WTC11 (cell line): ENCODE measurements at places on chromosomes 4 and X.

DNA sequence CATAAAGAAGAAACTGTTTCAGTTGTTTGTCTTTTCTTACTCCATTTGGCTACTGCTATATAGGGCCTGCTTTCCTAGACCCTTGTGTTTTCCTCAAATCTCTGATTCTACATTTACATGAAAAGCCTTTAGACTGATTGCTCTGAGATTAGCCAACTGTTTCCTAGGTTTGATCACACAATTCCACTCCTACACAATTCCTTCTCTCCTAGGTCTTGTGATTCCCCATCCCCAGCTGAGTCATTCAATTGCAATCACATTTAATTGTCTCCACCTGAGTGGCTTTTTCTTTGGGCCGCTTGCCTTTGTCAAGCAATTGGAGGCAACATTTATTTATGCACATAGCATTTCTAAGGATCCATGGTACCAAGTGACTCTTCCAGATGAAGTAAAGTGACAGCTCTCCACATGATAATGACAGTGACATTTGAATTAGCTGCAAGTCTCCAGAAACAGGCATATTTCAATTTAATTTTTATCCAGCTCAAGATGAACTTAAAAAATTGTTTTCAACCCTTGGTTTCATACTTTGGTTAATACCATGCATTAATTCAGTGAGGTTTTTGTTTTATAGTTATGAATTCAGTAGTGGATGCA lies 35.8 kb downstream of the ATXN3L start:
- DNase-seq = peak; percentile 14

- DNase-seq = no peak
These were observed 34.1 kb downstream of the ANXA3 start for GRCh38 chr4:78585633-78586032.

DNA sequence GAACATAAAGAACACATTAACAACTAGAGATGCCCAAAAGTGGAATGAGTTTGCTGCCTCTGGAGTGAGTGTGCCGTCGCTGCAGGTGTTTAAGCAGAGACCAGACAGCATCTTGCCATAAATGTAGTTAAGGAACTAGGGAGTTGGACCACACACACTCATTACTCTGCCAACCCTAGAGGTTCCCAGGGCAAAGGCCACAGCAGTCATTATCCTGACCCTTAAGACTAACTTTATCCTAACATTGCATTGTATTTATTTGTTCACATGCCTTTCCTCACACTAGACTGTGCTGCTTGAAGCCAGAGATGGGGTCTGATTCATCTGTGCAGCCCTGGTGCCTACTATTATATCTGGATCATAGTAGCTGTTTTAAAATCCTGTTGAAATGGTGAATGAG lies 16.9 kb upstream of the PLA2G12A start:
- DNase-seq = no peak

GRCh38 chr4:140497747-140498636 lies at the start of gene MGAT4D:
TSS of gene MGAT4D (minus strand) at chr4:140498293. CDS start at chr4:140498222, 71 bp downstream.
- peak; percentile 63 for DNase-seq

GRCh38 chr4:20764366-20764992 lies 64.2 kb downstream of the PACRGL start:
- no peak for DNase-seq

DNA sequence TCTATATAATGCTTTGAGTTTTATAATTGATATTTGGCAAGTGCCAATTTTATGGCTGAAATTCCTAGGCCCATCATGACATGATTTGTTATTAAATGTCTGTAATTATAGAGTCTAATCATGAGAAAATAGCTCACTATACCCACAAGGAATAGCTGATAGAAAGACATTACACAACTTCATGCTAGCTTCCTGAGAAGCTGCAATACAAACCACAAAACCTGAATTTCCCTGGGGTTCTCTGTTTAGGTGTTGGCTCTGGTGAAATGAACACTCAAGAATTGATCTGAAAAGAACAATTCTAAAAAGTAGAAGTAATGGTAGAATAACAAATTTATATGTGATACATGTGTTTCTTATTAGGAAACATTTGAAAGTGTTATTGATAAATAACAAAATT lies 169.6 kb downstream of the GASK1B start:
- DNase-seq = no peak

GRCh38 chr4:4490041-4490440 lies 51.8 kb downstream of the STX18 start:
- no peak for DNase-seq

DNA sequence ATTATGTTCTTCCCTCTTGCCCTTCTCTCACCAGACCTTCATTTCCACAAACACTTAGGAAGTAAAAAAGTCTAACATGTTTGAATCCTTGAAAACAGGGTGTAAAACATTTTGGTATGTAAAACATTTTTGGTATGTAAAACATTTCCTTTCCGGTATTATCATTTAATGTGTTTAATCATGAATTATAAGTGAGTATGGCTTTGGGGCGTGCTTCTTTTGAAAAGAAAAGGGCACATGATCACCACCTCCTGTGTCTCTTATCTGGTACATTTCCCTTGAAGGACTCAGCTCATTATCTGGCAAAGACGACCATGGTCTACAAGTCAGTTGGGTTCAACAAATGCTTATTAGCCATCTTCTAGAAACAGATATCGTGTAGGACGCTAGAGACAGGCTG lies 283.6 kb downstream of the FRMPD4 start:
- DNase-seq = no peak

GRCh38 chr4:134622199-134622598 lies 420.6 kb upstream of the PABPC4L start:
- DNase-seq = no peak

- no peak for DNase-seq
These were observed 81.2 kb upstream of the TBL1X start for GRCh38 chrX:9383655-9384054.

DNA sequence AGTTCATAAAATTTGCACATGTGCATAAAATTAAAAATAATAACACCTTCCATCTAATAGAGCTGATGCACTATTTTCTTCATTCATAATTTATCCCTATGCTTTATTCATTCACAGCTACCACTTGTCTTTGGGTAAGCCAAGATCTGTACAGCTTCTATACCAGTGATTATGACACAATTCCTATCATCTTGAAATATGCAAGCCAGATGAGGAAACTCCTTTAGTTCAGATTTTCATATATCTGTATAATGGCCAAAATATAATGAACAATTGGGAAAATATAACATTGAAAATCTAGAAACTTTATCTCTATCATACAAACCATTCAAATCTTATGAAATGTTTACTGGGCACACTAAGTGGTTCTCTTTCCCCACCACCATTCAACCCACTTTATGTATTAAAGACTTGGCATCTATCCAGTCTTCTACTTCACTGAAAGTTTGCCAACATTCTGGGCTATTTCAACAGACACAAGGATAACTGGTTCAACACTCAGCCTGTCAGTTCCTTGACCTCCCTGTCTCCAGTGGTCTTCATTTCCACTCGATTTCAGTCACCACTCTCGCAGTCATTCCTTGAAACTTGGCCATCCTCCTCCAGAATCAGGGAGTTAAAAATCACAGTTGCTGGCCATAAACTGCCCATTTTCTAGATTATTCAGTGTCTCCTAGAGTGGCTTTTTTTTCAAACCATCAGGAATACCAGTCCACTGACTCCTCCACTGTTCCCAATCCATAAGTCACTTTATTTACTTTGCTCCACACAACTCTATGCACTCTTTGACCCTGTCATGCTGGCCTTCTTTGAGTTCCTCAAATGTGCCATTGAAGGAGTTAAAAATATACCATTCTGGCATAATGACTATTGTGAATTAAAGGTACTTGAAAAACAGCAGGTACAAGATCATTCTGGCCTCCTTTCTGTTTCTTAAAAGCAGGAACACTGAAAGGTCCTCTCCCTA lies 85.5 kb downstream of the CAMK2D start:
- no peak for DNase-seq

GRCh38 chr4:10273030-10273429 lies 156.4 kb upstream of the WDR1 start:
- DNase-seq = no peak

GRCh38 chr4:5705647-5706320 lies 2.6 kb downstream of the EVC2 start:
- DNase-seq = no peak

GRCh38 chr4:26069218-26069617 lies 155.2 kb downstream of the SMIM20 start:
- DNase-seq = no peak

DNA sequence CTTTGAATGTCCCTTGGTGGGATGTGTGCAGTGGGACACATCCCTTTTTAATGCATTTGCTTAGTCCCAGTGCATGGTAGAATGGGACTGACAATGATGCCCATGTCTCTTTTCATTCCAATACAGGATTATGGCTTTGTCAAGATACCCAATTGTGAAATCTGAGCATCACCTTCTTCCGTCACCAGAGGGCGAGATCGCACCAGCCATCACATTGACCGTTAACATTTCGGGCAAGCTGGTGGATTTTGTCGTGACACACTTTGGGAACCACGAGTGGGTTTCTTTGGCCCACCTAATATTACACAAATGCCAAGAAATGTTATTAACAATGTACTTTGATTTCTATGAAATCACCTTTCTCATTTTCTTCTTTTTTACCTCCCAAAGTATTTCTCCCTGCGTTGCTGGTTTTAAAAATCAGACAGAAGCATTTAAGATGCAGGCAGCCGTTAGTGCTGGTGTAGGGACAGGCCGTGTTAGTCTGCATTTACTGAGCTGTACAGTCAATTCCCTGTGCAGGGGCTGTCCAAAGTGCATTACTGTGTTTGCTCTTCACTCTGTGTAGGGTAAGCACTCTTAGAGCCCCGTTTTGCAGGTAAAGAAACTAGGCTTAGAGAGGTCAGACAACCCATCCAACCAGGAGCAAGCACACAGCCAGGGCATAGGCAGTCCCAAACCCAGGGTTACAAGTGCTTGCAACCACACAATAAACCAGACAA lies 46.5 kb downstream of the CWH43 start:
- DNase-seq = no peak

GRCh38 chr4:3829956-3830773 lies 64.0 kb downstream of the ADRA2C start:
- peak; percentile 41 for DNase-seq

DNA sequence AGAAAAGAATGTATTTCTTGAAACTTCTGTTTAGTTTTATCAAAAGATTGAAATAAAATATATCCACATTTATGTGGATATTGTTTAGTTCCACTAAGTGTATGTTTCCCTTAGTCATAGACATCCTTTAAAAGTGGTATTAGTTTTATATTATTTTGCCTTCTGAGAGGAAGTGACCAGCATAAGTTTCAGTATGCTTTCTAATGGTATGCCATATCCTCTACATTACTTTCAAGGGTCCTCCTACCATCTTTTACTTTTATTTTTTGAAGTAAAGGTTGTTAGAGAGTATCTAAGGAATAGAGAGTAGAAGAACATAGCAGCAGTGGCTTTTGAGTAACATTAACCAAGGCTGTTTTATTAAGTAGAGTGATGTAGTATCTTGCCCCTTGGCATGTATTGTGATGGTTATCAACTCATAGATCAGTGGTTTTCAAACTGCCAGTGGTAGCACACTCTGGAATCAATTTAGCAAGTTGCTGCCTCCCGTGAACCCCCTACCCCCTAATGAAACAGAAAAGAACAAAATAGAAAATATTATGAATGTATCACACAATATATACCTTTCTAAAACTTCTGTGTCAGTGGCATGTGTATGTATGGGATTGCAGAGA lies 44.8 kb downstream of the RBPJ start:
- DNase-seq = no peak

GRCh38 chr4:1964971-1965370 lies 43.8 kb downstream of the NELFA start:
- DNase-seq = no peak

- no peak for DNase-seq
These were observed 41.4 kb downstream of the SPRY1 start for GRCh38 chr4:123438031-123438430.

GRCh38 chrX:56130031-56130430 lies 102.1 kb upstream of the KLF8 start:
- no peak for DNase-seq

DNA sequence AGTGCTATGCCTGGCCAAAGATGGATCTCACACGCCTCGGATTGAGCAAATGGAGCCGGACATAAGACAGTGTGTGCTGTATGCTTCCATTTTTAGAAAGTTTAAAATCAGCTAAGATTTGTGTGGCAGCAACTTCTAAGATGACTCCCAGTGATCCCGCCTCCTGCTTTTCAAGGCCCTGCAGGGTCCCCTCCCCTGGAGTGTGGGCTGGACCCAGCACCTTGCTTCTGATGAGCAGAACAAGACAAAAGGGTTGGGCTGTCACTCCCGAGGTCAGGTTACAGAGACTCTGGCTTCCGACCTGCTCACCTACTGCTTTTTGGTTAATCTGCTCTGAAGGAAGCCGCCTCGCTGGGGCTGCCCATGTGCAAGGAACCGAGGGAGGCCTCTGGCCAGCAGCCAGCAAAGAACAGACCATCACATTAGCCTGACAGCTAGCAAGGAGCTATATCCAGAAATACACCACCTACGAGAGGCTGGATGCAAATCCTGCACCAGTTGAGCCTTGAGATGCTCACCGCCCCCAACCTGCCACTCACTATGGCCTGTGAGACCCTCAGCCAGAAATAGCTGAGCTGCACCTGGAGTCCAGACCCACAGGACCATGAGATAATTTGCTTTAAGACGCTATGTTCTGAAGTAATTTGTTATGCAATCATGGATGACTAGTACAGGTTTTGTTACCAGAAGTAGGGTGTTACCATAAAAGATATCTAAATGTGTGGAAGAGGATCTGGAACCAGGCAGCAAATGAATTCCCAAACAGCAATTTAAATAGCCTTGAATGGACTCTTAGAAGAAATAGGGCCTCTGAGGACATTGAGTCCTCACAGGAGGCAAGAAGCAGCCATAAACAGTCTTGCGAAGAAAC lies 47.6 kb downstream of the CRMP1 start:
- no peak for DNase-seq

DNA sequence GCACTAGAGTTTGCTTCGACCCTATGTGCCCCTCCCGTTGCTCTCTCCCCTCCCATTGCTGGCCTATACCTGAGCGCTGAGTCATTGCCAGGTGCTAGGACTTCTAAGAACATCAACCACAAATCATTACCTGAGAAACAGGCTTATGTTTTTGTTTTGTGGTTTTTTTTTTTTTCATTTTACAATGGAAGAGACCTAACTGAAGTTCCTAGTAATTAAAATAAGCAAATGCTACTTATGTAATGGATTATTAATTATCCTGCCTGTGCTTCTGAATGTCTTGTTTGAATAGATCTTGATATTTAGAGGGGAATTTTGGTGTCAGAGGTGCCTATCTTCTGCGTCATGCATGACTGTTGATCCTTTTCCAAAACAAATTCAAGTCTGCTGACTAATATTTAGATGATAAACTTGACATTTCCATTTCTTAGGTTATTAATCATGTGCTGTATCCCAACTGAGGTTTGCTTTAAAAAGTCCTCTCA lies 275.4 kb upstream of the CPEB2 start:
- no peak for DNase-seq

DNA sequence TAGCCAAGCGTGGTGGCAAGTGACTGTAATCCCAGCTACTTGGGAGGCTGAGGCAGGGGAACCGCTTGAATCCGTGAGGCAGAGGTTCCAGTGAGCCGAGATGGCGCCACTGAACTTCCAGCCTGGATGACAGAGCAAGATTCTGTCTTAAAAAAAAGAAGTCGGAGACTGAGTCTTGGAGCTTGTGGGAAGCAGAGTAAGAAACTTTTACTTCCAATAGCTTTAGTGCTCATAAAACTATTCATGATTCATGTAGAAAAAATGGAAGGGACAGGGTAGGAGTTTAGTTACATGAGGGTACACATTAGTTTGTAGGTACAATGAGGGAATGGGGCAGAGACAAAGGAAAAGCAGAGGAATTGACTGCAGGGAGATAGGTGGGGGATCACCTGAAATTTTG lies 19.3 kb downstream of the RAP2C start:
- DNase-seq = no peak
